ENCODE measurements at places on chromosomes 1 and 21.

GRCh38 chr1:109133815-109134214 is 19.9 kb downstream of the ELAPOR1 start:
- DNase-seq = no peak

DNA sequence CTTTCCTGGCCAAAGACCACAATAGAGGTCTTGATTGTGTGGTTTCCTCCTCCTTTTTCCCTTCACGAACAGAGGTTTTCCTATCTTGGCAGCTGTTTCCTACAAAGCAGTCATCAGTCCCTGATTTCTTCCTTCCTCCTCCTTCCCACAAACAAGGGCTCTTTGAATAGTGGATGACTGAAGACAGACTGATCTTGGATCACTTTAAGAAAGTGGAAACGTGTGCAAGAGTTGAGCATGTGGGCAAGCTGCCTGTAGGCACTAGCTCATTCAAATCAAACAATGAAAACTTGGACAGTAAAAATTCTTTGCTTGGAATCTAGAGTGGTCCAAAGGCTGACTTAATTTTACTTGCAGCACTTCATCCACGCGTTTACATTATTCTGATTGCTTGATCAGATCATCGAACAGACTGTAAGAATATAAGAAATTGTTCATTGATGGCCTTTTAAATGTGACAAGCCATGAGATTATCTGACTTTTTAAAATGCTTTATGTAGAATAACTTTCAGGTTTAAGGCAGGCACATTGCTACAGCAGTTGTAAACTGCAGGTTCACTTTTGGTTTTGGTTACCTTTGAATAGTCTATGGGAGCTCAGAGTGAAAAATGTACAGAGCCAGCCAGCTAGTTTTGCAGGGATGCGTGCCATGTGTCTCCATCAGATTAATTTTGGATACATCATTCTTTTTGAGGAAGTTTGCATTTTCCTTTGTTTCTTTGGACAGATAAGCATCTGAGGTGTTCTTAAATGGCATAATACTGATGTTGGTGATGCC is 34.4 kb downstream of the ADGRL2 start:
- DNase-seq = peak; percentile 33

- peak; percentile 34 for DNase-seq
These were observed 490 bp downstream of the SERINC2 start for GRCh38 chr1:31413405-31414001.

- DNase-seq = no peak
These were observed 770 bp downstream of the NTNG1 start for GRCh38 chr1:107141491-107142126.

GRCh38 chr1:200437556-200438203 is 27.8 kb upstream of the ZNF281 start:
- DNase-seq = no peak

- no peak for DNase-seq
These were observed 127.3 kb upstream of the PLD5 start for GRCh38 chr1:242651817-242652216.

DNA sequence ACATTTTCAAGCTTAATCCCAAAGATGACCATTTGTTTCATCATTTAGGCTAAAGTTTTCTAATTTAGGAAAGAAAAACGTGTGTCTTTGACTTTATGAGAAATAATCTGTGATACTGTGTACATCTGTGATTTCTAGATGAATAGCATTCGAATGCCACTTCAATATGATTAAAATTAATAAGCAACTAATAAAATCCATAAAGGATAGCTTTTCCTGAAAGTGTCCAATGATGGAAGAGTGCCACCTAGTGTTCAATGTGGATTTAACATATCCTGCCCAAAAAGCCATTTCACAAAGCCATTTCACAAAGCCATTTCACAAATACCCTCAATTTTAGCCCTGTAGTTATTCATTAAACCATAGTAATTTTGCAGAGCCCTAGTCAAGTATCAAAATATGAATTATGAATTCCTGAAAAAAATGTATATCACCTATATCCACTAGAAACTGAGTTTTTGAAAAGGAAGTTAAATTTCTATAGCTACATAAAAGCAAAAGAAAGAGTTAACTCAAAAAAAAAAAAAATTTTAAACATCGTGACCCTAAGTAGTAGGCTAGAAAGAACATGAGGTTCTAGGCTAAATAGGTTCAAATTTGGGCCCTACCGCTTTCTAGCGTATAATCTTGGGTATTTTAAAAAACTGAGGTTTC is 19.1 kb downstream of the NME7 start:
- DNase-seq = peak; percentile 50

DNA sequence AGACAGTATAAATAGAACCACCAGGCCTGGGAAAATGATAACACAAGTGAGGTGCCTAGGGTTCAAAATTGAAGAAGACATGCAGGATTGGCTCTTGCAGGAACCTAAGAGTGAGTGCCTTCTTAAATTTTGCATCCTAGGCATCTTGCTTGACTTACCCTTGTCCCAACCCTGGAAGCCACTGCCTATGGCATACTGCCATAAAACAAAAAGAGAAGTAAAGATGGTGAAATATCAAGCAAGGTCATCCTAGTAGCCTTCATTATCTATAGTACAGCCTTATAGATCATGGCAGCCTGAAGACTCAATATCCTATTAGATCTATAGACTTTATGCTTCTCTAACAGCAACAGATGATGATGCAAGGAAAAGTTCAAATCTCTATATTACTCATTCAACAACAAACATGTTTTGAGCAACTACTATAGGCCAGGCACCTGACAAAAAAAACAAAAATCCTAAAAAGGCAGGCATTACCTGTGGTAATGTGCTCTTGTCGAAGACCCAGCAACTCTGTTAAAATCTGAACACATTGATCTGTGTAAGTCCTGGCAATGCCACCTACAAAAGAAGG is 6.3 kb downstream of the AP4B1 start:
- no peak for DNase-seq

Measured in fibroblast of the conjunctiva (primary cell).